CD4-positive, CD25-positive, alpha-beta regulatory T cell (primary cell): ENCODE measurements at places on chromosomes 12 and 14. TPM values are rescaled to one million over a fixed set of nuclear protein-coding genes. Genes with fewer than 3 reads are reported as not detected.

Gene KICS2
- polyA plus RNA-seq = 16.0 TPM

Gene KRT75
- not detected for polyA plus RNA-seq

GRCh38 chr12:42807766-42808165 is 218.2 kb upstream of the PRICKLE1 start:
- DNase-seq = no peak

DNA sequence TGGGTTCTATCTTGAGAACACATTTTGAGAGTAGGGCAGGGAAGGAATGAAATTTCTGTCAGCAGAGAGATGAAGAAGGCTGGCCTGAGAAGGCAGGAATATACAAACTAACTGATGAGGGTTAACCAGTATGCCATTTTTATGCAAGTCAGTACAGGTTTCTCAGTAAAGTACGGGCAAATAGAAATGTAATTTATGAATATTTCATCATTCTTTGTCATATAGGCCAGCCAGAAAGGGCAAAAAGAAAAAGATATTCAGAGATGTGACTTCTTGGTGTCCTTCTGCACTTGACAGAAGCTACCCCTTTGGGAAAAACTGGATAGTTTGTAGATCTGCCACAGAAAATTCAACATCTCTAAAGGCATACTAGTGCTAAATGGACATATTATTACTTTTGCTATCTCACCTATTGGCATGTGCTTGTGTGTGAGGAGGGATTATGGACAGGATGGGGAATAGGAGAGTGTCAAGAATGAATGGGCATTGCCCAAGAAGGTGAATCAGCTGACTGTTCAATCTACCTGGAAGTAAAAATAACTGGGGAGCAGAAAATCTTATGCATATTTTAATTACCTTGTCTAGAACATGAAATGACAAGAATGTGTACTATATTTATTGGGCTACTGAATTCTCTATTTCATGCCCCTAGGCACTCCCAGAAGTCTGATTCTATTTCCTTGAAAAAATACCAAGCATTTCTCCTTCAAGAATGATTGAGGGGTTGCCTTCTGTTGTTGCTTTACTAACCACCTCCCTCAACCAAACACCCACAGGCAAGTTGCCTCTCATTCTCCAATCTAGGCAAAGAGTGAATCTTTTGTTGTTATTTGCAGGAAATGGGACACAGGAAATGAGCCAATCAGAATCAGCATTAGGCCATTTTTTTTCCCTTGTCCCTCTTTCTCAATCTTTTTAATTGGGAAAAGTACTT is 175.1 kb upstream of the SLC38A2 start:
- no peak for DNase-seq

GRCh38 chr12:98549371-98550110 is 34.2 kb downstream of the TMPO start:
- no peak for DNase-seq

DNA sequence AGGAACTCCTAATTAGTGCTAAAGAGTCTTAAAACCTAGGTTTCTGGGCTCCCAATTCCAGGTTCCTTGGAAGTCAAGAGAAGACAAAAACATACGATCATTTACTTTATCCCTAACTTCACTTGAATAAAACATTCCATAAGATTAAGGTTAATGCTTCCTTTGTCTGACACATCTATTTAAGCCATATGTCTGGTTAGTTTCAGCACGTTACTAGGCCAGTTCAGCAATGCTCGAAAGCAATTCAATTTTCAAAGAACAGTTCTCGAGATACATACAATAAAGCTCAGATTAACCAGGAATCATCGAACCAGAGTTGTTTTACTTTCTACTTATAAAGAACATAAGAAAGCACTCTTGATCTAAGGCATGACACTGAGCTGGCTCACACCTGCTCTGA is 68.0 kb upstream of the POC1B start:
- no peak for DNase-seq

- no peak for DNase-seq
Observed at GRCh38 chr14:92866901-92867865, 55.8 kb upstream of the CHGA start.

Gene CMTM5
- not detected for polyA plus RNA-seq

DNA sequence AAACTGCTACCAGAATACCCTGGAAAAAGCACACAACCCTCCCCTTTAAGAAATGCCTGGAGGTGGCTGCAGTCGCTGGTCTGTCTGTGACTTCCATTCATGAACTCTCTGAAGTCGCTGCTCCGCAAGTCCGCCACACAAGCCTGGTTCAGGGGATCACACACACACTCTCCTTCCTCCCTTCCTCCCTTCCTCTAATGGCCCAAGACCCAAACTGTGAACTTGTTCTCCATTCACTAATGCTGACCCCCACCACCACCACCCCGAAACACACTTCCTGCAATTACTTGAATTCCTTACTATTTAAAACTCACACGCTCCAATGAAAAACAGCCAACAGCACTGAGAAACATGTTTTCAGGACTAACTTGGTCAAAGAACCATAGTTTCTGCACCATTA is 1.0 kb upstream of the LMO3 start:
- DNase-seq = no peak

- DNase-seq = no peak
Observed at GRCh38 chr14:53953828-53954550, 2.6 kb downstream of the BMP4 start.

Gene MANSC1
- 0.43 TPM for polyA plus RNA-seq

Gene IAPP
- polyA plus RNA-seq = not detected

DNA sequence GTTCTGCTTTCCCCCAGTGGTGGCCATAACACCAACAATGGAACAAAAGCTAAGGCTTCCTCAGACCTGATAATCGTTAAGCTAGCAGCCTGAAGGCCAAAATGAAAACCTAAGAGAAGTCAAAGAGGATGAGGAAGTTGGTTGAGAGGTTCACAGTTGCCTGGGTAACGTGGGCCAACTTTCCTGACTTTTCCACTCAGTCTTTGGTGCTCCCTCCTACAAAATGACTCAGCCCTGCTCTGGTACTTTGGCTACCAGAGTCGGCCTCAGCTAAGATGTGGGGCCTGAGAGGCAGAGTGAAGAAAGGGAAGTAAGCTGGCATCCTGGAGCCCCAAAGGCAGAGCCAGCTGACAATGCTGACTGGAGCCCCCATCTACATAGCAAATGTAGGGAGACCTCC is 14.9 kb upstream of the FKBP11 start:
- DNase-seq = no peak
